ENCODE measurements at places on chromosomes 12 and 14.

DNA sequence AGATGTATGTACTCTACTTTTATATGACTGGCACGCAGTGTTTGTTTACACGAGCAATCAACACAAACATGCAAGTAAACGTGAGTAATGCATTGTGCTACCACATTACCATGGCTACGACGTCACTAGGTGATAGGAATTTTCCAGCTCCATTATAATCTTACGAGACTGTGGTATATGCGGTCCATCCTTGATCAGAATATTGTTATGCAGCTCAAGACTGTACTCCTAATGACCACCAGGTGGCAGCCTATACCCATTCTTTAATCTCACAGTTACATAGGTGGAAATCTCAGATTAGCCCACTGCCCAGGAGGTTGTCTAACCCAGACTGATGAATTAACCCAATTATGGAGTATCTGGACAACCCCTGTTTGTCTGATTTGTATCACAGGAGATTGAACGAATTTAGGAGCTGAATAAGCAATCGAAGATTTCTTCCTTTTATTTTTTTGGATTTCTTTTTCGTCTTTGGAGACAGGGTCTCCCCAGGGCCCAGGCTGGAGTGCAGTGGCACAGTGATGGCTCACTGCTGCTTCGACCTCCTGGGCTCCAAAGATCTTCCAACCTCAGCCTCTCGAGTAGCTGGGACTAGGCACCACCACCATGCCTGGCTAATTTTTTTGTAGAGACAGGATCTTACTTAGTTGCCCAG, 8.7 kb upstream of the TESPA1 start:
- no peak for DNase-seq

- no peak for DNase-seq
These were observed 334.1 kb upstream of the RGS6 start for GRCh38 chr14:71597955-71598660.

- DNase-seq = peak; percentile 87
These were observed 19.3 kb upstream of the SERPINA6 start for GRCh38 chr14:94342334-94342934.

DNA sequence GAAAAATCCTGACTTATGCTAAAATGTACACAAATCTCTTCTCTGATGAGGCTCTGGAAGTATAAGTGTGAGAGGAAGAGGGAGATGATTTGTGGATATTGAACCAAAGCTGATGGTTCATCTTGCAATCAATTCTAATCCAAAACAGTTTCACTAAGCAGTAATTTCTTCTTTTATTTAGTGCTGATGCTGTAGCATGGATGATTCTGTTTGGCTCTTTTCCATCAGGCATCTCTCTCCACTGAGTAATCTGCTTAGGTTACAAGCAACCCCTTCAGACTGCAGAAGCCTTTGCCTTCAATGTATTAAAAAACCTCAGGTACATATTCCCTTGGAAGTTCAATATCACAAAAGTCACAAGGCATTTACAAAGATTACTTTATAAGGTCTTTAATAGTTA, 159.1 kb upstream of the CCDC198 start:
- DNase-seq = no peak

DNA sequence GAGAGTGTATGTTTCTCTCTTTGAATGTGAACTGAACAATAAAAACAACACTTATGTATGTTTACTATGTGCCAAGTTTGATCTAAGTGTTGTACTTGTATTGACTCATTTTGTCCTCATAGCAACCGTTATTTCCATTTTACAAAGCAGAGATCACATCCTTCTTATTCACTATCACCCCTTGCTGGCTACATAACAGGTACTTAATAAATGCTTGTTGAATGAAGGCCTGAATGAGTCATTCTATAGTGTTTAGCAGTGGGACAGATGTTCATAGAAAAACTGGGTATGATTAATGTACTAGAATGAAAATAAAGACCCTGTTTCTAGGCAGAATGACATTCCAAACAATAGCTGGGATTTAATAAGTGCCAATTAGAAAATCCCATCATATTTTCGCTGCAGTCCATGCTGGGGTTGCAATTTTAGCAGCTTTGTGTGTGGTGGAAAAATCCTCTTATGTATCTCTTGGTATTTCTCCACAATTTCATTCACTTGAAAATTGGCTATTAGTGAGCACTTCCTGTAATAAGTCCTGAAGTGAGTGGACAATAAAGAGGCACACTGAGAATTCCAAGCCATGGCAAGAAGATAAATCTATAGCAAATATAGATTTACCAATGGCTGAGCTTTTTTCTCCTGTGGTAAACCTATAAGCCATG, 86.0 kb downstream of the FAR2 start:
- no peak for DNase-seq

- no peak for DNase-seq
These were observed 129.1 kb downstream of the NTF3 start for GRCh38 chr12:5561057-5561456.

DNA sequence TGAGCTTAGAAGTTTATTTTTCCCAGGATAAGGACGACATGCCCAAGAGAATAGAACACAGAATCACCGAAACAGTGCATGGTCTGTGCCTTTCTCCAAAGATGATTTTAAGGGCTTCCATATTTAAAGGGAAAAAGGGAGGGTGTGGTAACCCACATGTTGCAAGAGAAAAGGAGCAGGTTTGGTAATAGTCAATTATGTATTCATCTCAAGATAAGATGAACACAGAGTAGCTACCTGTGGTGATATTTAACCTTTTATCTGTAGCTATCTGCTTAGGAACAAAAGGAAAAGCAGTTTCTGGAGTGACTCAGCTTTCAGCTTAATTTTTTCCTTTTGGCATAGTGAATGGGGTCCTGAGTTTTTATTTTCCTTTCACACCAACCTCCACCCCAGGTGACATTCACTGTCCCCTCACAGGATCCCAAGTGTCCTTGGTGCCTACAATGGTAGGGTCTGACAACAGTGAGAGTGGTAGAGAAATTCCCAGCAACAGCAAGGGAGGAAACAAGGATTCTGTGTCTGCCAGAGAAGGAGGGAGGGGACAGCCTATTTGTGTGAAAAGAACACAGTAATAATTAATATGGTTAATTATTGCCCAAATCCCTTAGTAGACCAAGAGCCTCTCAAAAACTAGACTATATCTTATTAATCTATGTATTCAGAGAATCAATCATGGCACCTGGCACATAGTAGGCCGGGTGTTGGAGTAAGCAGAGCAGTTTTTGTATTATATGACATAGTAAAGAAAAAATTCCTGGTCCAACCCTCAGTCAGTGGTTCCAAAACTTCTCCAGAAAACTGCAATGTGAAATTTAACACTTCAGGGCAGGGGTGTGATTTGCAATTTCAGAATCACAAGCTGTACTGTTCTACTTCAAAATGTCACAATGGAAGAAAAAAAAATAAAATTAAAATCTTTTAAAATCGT, 154.5 kb downstream of the PHLDA1 start:
- DNase-seq = no peak

DNA sequence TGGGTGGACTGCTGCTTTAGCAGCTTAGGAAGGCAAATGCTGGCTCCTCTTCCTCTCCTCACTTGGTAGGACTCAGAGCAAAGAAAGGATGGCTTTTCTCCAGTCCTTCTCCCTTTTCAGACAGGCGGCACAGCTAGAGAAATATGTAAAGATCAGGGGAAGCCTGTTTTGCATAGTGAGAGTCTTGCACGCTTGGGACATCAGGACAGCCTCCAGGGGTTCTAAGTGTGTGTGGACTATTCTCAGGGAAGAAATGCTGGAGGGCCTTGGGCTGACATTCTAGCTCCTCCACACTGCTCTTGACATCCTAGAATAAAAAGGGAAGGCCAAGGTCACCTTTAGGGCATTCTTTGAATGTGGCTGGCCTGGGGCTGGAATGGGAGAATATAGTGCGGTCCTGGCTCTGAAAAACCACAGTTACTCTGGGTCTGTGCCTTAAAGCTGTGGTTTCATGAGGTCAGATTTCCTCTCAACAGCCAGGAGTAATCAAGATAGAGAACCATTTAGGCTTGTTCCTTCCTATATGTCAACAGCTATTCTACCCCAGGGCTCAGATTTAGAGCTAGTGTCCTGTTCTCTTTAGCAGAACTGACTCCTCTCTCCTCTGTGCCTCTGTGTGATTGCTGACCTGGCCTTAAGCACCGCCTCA, 24.3 kb downstream of the CMA1 start:
- no peak for DNase-seq

- DNase-seq = no peak
These were observed 929 bp upstream of the UBE2N start for GRCh38 chr12:93442411-93443340.

All from brain pericyte (primary cell).